Hematopoietic multipotent progenitor cell treated with erythropoietin and hydrocortisone succinate and interleukin-3 and kit ligand, for 4 days (in vitro differentiated cells): ENCODE measurements at places on chromosomes 7 and 10.
A peak's percentile ranks its signal among the peaks of the same experiment; 100 is the strongest.

DNA sequence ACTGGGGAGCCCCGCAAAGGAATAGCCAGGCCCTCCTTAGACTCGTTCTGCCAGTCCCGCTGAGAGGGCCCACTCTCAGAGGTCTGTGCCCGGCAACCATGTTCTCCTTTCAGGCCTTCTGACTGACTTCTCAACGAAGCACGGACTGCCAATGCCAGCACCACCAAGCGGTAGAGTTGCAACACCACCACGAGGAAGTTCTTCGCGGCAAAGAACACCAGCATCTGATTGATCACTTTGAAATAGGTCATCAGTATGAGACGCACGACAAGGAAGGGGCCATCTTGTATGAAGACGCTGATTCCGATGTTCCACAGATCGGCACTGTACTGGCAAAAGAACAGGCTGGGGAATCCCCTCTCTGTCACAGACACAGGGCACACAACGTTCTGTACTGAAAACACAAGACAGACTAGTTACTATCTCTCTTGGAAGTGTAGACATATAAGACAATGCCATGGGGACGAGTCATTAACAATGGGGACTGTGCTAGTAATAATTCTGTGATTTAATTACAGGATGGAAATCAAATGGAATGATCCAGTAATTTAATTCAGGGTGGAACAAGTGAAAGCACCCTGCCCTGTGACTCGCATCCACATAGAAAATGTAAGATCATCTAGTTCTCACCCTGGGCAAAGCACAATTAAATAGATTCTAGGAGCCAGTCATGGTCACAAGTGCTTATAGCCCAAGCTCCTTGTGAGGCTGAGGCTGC lies 42.7 kb downstream of the TMEM26 start:
- no peak for DNase-seq

DNA sequence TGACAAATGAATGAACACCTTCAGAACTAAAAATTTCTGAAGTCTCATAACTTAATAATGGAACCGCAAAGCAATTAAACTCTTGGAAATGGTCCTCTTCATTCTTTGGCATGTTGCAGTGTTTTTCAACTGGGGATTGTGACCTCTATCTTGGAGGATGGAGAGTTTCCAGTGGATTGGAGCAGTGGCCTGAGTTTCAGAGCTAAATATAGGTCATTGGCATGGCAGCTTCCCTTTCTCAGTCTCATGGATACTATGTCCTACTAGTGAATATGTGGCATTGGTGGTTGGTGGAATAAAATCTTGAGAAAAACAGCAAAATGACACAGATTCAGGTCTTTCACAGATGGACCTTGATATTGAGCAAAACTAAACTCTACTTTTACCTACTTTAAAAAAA lies 24.1 kb upstream of the EPC1 start:
- DNase-seq, result no peak

DNA sequence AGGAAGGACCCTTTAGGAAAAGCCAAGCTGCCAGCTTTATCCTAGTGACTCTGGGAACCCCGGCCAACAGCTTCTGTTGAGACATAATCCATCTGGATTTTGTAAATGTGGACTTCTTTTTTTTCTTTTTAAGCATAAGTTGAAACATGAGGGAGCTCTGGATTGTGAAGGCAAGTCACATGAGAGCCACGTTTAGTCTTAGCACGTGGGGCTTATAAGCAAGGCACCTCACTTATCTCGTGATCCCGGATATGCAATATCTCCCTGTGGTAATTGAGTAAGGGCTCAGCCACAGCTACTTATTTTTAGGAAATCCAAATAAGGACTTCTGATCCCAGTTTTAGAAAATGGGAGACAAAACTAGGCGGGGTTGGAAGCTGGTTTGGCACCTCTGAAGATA lies 111.2 kb upstream of the PTN start:
- peak; percentile 5 for DNase-seq

DNA sequence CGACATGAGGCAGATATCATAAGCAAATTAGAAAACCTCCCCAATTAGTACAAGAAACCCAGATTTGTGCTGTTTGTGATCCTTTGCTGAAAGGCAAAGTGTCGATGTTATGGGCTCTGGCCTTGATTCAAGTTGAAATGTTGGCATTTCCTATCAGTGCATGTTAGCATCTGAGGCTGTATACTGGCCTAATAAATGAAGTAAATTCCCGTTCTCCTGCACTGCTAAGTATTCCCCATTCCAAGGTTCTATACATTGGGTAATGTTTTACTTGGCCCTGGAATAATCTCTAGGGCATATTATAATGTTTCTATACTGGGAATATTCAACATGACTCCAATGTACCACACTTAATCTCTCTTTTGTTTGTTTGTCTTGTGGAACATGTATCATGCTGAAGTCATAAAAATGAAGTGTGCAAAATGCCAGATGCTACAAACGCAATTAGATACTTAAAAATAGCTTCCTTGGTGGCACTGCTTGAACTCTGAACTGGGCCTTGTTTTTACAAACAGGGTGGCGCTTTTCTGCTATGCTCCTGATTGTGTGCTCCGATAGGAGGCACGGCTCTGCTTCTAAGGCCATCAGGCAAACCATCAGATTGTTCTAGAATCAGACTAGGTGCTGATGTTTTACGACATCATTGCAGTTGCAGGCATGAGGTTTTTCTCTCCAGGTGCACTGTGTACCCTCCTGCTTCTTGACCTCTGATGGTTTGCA lies 156.7 kb upstream of the TCF7L2 start:
- no peak for DNase-seq

DNA sequence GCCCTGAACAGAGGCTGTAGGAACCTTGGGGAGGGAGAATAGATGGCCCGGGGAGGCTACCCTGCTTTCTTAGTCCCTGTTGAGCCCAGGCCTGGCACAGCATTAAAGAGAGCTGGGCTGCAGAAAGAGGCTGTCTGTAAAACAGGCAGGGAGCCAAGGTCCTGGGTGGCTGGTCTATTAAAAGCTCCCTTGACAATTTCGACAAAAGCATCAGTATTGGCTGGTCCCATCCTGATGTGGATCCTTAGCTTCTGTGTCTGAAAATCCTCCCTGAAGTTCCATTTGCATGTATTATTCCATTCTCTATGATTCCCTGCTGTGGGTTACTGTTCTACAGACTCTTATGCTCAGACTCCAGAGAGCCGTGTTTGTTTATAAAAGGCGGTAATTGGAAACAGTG lies 158.5 kb downstream of the GALNT17 start:
- no peak for DNase-seq
